Activated CD8-positive, alpha-beta memory T cell treated with anti-CD3 and anti-CD28 coated beads for 24 hours (primary cell): ENCODE measurements at places on chromosomes 6 and 20.

- no peak for DNase-seq
Measured at GRCh38 chr20:33127422-33128097, 40.4 kb upstream of the BPIFA2 start.

- DNase-seq, result peak; percentile 67
Measured at GRCh38 chr6:137495703-137496336, 1.6 kb upstream of the OLIG3 start.

DNA sequence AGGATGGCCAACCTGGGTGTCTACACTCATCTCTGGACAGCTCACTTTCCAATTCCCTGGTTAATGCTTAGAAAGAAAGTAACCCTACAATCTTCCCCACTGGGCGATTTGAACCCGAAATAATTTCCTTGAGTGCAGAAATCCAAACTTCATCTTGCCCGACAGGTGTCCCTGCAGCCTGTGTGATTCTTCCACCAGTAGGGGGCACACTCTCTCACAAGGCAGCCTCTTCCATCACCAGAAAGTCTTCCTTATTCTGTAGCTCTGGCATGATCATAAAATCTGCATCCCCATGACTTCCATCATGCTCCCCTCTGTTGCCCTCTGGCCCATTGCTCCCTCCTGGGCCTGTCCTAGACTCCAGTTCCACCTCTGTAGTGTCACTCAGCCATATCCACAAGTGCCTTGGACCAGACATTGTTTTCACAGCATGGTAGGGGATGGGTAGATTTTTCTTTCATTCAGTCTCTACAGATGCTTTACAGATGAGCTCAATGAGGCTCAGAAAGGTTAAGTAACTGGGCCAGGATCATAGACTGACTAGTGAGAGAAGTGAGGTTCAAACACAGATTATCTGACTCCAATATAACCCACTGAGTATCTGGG lies 170.4 kb upstream of the SPTLC3 start:
- DNase-seq, result no peak

GRCh38 chr6:67496191-67496590 lies 1138.9 kb upstream of the ADGRB3 start:
- no peak for DNase-seq

DNA sequence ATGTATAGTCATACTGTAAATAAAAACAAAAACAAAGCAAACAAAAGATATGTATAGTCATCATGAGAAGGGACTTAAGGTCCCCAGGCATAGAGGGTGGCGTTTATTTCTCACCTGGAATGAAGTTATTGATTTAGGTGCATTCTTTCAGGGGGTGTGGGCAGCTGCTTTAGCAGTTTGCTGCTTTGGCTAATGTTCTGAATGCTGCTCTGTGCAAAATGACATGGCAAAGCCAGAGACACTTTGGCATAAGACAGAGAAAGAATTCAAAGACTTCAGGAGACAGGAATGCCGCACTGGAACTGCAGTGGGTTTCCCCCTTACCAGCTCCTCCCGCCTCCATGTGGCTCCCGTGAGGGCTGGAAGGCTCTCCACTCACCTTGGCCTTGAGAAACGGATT lies 36.4 kb upstream of the NELFCD start:
- DNase-seq, result no peak

GRCh38 chr20:62212299-62212698 lies 7.8 kb downstream of the HRH3 start:
- no peak for DNase-seq

DNA sequence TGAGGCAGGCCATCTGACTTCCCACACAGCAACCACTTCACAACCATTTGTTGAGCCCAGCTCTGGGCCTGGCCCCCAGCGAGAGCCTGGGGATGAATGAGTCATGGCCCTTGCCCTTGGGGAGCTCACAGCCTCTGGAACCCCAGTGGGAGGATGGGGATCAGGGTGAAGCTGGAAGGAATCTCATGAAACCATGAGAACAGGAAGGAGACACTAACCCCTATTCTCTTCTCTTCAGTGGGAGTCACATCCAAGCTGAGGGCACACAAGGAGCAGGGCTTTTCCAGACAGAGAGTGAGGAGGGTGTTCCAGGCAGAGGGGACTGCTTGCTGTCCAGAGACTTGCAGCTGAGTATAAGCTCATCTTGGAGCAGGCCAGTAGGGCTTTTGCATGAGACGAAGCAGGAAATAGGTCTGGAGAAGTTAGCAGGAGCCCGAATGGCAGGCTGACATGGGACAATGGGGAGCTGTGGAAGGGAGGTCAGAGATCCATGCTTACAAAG lies 7.5 kb downstream of the FOXS1 start:
- DNase-seq, result no peak

- no peak for DNase-seq
Measured at GRCh38 chr6:830667-831327, 137.9 kb upstream of the EXOC2 start.

DNA sequence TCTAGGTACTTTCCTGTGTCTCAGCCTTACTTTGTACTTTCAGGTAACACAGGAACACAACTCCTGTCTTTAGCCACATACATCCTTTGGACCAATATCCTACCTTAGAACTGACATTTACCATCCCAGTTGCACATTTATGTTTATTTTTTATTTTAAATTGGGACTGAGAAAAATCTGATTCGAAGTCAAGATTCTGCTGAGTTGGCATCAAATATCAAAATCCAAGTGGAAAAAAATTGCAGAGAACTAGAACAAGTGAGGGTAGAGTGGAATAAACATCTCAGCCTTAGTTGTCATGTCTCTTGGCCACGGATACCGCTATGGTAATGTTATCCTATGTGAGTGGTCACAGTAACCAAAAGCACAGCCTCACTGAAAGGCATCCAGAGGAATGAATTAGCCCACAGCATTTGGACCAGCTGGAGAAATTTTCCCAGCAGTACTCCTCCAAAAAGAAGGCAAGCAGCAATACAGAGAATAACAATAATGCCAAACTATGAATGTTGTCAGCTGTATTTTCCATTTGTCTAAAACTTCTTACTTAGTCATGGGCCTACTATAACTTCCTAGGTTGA lies 17.6 kb upstream of the EYA4 start:
- no peak for DNase-seq

GRCh38 chr20:58137236-58137635 lies 91.2 kb downstream of the ANKRD60 start:
- no peak for DNase-seq

- DNase-seq, result peak; percentile 64
Measured at GRCh38 chr6:11232770-11233626, 530 bp upstream of the NEDD9 start.

- no peak for DNase-seq
Measured at GRCh38 chr6:119929121-119929520, 579.6 kb upstream of the MAN1A1 start.

DNA sequence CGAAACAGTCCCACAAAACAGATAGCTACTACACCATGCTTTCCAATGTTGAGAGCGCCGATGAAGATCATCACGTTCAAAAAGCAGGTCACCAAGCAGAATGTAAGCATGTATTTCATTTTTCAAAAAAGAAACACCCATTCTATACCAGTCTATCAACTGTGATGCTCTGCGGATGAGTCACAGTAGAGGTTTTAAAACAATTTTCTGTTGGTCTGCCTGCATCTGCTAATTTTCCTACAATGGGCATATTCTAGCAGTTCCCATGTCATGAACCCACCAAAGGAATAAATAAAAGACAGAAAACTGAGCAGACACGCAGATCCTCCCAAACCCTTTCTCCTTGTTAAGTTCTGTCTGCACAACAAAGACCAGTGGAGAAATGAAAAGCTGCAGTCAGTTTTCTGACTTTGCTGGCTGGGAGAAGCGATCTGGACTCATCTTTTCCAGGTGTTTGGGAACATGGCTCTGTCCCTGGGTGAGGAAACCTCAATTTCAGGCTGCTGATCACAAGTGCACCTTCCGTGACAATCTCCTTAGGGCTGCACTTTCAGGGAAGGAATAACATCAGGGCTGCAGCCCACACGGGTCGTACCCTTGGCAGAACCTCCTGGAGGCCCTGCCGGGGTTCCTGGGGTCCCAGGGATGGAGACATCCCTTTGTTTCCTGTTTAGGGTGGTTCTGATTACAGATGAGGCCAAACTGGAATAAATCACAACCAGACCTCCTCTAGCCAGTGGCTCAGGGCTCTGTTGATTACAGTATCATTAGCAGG lies 200.1 kb downstream of the BMP7 start:
- DNase-seq, result no peak

- no peak for DNase-seq
Measured at GRCh38 chr6:15279047-15279661, 33.3 kb downstream of the JARID2 start.

DNA sequence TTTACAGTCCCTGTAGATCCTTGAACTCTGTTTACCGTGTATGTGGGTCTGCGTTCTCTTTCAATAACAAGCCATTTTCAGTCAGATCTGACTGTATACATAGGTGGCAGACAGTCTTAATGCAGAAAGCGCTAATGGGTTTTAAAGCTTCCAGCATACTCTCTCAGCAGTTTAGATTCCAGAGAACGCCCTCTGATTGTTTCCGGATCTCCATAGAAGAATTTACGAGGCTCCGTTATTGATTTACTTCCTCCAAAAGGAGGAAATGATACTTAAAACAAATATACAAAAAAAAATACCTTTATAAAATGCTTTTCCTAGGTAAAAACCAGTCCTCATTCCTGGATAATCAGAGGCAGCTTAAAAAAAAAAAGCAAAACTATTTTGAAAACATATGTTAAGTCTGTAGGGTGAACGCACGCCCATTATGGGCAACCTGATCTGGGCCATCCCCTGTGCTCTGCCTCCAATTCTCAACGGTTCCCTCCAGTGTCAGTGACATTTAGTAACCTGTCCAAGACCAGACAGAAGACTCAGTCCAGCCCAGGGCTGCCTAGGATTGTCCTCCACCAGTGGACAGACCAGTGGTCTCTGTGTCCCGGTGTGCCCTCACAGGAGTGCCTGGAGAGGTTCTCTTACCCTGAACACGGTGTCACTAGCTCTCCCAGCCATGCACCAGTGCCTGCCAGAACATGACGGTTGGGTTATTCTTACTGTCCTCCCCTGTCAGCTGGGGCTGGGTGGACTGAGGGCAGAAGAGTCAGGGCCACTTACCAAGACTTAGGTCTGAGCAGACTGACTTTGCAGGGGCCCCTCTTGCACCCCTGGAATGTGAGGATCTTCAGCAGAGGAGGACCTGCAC lies 217.3 kb downstream of the ARID1B start:
- DNase-seq, result no peak

GRCh38 chr20:59770270-59770669 lies 163.2 kb downstream of the SYCP2 start:
- DNase-seq, result no peak

DNA sequence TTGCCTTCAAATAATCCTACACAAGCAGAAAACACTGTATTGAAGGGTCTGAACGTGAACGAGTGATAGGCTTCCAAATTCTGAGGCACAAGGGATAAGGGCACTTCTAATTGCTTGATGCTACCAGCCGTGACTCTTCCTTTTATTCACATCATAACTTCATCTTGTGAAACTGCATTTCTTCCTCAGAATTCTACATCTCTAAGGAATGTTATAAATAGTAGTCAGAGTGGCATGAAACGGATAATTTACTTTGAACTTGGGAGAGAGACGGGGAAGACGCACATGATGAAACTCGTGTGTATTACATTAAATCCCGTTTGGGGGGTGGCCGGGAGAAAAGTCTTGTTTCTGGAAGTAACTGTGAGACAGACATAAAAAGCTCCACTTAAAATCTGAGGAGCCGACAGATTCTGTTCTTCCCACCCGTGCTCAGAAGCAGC lies 754 bp downstream of the HDDC2 start:
- DNase-seq, result no peak

DNA sequence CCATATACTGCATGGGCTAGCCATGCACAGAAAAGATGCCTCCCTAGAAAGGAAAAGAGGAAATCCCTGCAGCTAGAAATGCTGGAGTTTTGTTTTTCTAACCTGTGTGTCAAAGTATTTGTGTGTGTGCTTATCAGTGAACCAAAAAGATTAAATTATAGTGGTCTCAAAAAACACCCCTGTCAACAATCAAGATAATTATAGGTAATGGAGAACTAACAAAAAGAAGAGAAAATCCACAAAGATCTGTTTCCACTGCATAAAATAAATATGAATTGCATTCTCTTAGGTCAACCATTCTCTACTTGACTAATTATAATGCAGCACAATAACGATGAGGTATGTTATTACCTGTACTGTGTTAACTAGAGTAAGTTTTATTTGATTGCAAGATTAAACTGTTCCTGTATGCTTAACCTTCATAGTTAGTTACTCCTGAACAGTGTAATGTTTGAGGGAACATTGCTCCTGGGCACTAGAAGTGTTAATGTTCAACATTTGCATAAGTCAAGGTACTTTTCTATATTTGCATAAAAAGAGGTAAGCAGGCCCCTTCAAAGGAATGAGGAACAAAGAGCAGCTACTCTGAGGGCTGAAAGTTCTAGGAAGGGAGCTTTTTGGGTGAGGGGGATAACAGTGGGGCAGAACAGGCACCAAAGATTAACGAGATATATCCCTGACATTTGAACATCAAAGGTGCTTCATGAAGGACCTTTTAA lies 212.1 kb downstream of the BTBD9 start:
- no peak for DNase-seq

GRCh38 chr20:63591786-63592355 lies 17.8 kb upstream of the HELZ2 start:
- DNase-seq, result no peak

DNA sequence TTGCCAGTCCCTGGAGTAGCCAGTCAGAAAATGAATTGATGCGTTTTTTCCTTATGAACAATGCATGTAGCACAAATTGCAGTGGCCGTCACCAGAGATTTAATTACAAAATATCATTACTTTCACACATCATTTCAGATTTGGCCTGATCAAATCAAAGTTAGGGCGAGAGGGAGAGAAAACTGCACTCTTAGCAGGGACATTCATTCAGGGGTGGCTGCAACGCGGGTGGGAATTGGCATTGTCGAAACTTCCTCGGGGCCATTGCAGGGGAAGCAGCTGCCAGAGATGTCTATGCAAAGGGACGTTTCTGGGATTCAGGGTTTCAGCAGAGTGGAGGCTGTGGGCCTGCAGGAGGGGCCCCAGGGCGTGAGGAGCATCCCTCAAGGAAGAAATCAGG lies 76.5 kb upstream of the TOP1 start:
- DNase-seq, result peak; percentile 7

GRCh38 chr6:140009286-140009685 lies 634.8 kb upstream of the CITED2 start:
- DNase-seq, result no peak

- DNase-seq, result no peak
Measured at GRCh38 chr20:49712996-49713752, 504 bp downstream of the B4GALT5 start.

GRCh38 chr6:3538536-3538935 lies 81.7 kb upstream of the SLC22A23 start:
- DNase-seq, result no peak

- no peak for DNase-seq
Measured at GRCh38 chr6:112054001-112054400, at the start of gene CCN6. CCN6 (plus strand) TSS chr6:112054104; CDS start chr6:112054358, 254 bp downstream.

DNA sequence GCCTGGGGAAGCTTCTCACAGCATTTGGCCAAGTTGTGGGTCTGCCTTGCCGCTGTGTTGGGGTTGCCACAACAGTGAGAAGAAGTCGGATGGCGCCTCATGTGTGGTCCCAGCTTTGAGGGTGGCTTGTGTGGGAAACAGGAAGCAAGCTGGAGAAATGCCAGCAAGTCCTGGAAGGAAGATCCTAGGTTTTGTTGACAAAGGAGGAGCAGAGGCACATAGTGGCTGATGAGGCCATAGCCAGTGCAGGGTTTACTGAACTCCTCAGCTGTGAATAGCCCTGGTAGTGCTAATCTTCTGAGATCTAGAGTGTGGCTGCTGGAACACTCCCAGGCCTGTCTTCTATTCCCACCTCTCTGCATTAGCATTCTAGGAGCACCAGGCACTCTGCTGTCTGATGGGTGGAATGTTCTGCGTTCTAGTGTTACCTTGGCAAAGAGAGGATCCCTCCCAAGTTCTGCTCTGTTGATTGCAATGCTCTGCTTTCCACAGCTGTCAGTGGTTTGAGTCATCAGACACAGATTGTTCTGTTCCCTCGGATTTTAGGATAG lies 25.2 kb downstream of the SNPH start:
- no peak for DNase-seq
